ENCODE measurements at places on chromosomes 16 and 17.

- DNase-seq = no peak
These were observed 327.3 kb upstream of the CDH8 start for GRCh38 chr16:62363501-62363900.

DNA sequence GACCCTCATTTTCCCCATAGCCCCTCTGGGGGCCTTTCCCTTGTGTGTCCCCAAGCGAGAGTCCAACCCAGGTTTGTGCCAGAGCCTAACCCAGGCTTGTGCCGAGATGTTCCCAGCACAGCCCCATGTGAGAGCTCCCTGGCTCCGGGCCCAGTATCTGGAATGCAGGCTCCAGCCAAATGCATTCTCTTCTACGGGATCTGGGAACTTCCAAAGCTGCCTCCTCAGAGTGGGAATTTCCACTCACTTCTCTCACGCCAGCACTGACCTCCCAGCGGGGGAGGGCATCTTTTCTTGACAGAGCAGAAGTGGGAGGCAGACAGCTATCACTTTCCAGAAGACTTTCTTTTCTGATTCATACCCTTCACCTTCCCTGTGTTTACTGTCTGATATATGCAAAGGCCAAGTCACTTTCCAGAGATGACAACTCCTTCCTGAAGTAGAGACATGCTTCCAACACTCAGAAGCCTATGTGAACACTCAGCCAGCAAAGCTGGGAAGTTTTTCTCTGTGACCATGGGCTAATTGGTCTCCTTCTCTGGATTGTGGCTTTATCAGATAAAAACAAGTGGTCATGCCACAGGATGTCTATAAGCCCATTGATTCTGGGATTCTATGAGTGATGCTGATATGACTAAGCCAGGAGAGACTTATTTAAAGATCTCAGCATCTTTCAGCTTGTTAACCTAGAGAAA is 2.5 kb upstream of the CCL2 start:
- DNase-seq = no peak

DNA sequence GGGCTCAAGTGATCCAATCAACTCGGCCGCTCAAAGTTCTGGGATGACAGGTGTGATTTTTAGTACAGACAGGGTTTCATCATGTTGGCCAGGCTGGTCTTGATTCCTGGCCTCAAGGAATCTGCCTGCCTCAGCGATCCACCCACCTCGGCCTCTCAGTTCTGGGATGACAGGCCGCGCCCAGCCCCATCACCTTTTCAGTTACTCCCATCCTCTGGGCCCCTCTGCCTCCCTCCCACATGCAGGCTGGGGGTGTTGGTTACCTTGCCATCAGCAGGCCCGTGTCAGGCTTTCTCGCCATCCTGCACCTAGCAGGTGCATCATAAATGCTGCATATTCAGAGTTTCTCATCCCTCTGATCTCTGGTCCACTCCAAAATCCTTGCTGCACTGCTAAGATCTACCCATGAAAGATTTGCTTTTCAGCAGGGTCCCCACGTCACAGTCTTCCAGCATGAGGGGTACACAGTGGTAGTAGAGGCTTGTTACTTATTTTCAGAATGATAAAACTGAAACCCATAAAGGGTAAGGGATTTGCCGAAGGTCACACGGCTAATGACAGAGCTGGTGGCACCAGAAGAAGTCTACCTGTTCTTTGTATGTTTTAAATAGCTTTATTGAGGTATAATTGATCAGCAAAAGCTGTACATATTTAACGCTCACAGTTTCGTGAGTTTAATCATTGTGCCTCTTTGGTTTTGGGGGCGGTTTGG is 16.6 kb downstream of the PMM2 start:
- no peak for DNase-seq

GRCh38 chr17:72498364-72499210 is 377.8 kb downstream of the SOX9 start:
- DNase-seq = no peak

DNA sequence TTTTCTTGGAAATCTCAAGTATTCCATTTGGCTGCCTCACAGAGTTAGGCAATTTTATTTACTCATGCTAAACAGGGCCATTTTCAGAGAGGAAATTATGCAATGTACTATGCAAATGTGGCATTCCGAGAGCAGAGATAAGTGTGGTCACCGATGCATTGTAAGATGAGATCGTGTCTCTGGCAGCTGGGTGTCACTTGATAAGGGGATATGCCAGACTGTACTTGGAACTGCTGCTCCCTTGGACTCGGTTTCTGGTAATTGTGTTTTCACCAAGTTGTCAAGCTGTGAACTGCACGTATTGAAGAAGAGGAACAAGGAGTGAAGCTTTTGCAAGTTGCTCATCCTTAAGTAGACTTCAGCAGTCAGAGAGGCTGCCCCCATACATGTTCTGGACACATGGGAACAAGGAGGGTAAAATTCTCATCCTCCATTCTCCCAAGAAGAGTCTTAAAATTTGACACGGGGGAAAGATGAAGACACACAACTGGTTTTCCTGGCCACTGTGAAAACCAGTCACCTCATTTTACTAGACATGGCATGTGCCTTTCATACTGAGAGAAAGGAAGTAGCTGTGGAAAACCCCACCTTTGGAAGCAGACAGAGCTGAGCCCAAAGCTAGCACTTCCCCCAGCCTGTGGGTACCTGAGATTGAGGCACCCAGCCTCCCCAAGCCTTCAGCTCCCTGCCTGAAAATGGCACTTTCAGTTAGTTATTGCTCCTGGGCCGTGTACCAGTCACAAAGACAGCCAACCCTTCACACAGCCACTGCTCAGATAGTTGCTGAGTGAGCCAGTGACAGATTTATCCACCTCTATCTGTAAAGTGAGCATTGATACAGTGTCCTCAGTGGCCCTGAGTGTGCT is 150.7 kb downstream of the SOCS1 start:
- DNase-seq = no peak

- DNase-seq = no peak
These were observed 638 bp upstream of the TMEM88 start for GRCh38 chr17:7854078-7854777.

DNA sequence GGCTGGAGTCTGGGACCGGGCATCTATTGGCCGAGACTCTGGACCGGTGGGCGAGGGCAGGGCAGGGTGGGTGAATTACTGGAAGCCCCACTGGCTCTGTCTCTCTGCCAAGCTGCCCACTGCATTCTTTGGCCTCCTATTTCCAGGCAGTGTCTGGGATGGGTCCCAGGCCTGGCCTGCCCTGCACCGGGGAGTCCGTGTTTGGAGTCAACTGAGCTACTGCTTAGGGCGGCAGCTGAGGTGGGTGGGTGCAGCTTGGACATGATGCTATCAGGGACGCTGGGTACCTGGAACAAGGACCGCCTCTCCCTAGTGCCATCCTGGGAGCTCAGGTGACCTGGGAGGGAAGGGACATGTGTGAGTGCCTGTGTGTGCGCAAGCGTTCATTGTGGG is 58.1 kb downstream of the SOCS3 start:
- DNase-seq = no peak

DNA sequence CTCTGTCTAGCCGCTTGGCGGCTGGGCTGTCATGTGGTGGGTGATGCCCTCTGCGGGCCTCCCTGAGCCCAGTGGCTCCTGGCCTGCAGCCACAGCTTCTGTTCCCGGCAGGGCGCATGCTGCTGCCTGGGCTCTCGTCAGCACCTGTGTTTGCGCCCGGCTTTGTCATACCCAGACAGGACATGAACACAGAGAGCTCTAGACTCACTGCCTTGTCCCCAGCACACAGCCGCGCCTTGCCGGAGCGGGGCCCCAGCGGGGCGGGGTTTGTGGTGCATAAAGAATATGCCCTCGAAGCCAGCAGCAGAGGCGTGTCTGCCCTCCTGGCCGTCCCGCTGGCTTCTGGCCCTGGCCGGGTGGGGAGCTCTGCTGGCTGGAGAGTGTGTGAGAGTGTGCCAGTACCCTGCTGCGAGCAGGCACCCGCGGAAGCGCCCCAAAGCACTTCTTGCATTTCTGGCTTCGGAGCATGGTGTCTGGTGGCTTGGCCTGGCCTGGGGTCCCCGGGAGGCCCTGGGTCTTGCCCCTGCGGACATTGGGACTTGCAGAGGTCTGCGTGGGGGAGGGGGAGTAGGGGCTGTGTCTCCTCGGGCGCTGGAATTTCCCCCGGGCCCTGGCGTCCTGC is 14.4 kb downstream of the ASPSCR1 start:
- no peak for DNase-seq
